ENCODE measurements at places on chromosomes 6 and 20. TPM values are rescaled to one million over a fixed set of nuclear protein-coding genes. Genes with fewer than 3 reads are reported as not detected.

The TNF gene
- 0.96 TPM for total RNA-seq

The SIRPD gene
- total RNA-seq, result 0.96 TPM

The MAS1 gene
- not detected for total RNA-seq

The HRH3 gene
- not detected for total RNA-seq

The XKR7 gene
- not detected for total RNA-seq

The SS18L1 gene
- 23.4 TPM for total RNA-seq

The PRRT1 gene
- 0.37 TPM for total RNA-seq

The ECI2 gene
- 73.3 TPM for total RNA-seq

The SYCP2 gene
- 8.8 TPM for total RNA-seq

The HDGFL1 gene
- not detected for total RNA-seq

The VNN1 gene
- 7.6 TPM for total RNA-seq

The NFKBIE gene
- 25.5 TPM for total RNA-seq

The OR2H2 gene
- total RNA-seq, result not detected

The RBPJL gene
- not detected for total RNA-seq

The EYS gene
- total RNA-seq, result 0.19 TPM

The CST11 gene
- not detected for total RNA-seq

The POM121L2 gene
- total RNA-seq, result not detected

The BTN1A1 gene
- total RNA-seq, result not detected

The RAB32 gene
- 45.8 TPM for total RNA-seq

The HCRTR2 gene
- not detected for total RNA-seq

The CDSN gene
- not detected for total RNA-seq

The CASP8AP2 gene
- total RNA-seq, result 8.6 TPM

The PSORS1C2 gene
- not detected for total RNA-seq

The CCM2L gene
- 9.2 TPM for total RNA-seq

The MAD2L1BP gene
- total RNA-seq, result 36.4 TPM

The LRRC73 gene
- total RNA-seq, result 0.48 TPM

The PNRC1 gene
- 272 TPM for total RNA-seq

The WFDC11 gene
- total RNA-seq, result not detected

The FAM83B gene
- 0.19 TPM for total RNA-seq

The REM1 gene
- total RNA-seq, result 12.3 TPM

The SAMD3 gene
- total RNA-seq, result 3.3 TPM

The ELOVL2 gene
- total RNA-seq, result 0.13 TPM

The BPIFA1 gene
- total RNA-seq, result not detected

The GNRH2 gene
- not detected for total RNA-seq

The HTR1E gene
- total RNA-seq, result not detected

The PAX1 gene
- total RNA-seq, result not detected

The PDRG1 gene
- total RNA-seq, result 7.5 TPM

The FILIP1 gene
- 5.1 TPM for total RNA-seq

The FGD2 gene
- total RNA-seq, result 20.0 TPM

The RNF182 gene
- 1.9 TPM for total RNA-seq

The GHRH gene
- not detected for total RNA-seq

The C6orf132 gene
- total RNA-seq, result 3.3 TPM

The OPRL1 gene
- 1.5 TPM for total RNA-seq

The ATP6V1G2 gene
- 2.6 TPM for total RNA-seq

The CD24 gene
- 0.84 TPM for total RNA-seq
